Nucleus accumbens (tissue), 56 donors: ENCODE measurements at places on chromosomes 1 and 21.

DNA sequence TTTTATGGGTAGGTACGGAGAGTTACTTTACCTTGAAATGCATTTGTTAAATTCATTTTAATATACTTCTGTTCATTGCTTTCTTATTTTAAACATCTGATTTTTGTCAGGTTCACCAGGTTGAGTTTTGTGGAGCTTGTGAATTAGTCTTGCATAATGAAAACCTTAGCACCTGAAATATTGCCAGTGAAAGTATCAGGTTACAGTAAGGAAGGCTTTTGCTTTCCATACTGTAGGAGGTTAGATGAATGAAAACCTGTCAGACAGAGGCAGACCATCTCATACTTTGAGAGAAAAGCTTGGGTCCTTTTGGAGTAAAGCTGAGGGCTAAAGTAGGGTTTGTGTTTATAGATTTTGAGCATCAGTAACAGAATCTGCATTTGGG lies 34.7 kb downstream of the THRAP3 start:
- no peak for DNase-seq

GRCh38 chr1:44834328-44834727 lies 8.7 kb downstream of the PTCH2 start:
- no peak for DNase-seq

DNA sequence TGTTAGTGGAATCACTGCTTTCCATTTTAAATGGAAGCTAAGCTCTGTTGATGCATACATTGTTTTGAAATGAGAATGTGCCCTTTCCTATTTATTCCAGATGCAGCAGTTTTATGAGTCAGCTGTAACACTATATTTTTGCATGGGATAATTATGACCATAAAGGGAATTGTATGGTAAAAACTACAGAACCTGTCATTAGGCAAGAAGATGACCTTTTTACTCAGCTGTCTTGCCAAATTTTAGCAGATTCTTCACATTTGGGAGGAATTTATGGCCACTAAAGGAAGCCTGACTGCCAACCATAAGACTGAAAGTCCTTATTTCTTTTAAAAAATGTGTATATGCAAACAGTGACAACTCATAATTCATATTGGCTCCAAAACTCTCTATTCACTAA lies 356.3 kb upstream of the PRMT6 start:
- DNase-seq, result no peak

DNA sequence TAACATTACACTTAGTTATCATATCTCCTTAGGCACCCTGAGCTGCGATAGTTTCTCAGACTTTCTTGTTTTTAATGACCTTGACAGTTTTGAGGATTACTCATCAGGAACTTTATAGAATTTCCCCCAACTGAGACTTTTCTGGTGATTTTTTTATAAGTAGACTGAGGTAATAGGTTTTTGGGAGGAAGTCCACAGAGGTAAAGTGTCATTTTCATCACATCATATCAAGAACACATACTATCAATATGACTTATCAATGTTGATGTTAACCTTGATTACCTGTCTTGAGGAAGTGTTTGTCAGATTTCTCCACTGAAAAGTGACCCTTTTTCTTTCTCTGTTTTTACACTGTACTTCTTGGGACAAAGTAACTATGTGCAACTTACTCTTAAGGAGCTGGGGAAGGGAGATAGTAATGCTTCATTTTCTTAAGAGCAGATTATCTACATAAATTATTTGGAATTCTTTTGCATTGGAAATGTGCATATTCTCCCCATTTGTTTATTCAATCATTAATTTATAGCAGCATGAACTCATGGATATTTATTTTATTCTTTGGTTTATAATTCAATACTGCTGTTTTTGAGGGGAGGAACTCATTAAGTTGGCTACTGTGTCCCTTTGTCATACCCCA lies 72.8 kb upstream of the HSD17B7 start:
- no peak for DNase-seq

DNA sequence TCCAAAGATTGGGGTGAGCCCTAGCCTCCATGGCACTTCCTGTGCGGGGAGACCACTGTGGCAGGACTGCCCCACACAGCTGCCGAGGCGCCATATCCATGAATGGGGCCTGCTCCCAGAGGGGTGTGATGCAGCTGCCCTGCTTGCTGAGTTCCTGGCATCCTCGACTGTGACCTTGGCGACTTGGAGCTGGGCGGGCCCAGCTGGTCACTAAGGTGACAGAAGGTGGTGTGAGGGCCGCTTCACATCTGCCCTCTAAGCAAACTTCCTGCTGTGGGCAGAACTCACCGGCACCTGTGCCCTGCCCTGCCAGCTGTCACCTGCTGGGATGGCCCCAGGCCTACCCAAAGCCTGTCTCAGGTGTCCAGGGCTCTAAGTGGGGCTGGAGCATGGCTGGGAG lies 9.0 kb downstream of the TMEM61 start:
- DNase-seq, result no peak

GRCh38 chr1:23777979-23778814 lies at the start of gene PITHD1:
Gene PITHD1, plus strand, starts transcription at chr1:23778418. Its CDS starts 98 bp downstream, at chr1:23778516.
- peak; percentile 71 for DNase-seq

- DNase-seq, result no peak
Measured at GRCh38 chr1:192516776-192517297, 58.7 kb upstream of the RGS1 start.

DNA sequence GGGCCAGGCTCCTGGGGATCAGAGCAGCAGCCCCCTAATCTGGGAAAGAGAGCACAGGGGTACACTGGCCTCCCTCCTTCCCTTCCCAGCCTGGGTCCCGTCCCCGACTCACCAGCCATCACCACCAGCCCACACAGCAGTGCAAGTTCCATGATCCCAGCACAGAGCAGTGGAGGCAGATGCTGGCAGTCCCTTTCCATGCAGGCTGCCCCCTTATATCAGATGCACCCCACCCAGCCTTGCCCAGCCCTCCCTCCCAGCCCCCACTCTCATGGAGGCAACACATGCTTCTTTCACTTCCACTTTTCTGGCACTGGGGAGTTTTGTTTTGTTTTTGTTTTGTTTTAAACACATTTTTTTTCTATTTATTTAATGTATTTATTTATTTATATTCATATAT lies at the start of gene PLA2G2D:
Gene PLA2G2D, minus strand, starts transcription at position 190 of the 400 bp plus-strand sequence. Its CDS starts 38 bp downstream, at position 152.
- DNase-seq, result no peak

DNA sequence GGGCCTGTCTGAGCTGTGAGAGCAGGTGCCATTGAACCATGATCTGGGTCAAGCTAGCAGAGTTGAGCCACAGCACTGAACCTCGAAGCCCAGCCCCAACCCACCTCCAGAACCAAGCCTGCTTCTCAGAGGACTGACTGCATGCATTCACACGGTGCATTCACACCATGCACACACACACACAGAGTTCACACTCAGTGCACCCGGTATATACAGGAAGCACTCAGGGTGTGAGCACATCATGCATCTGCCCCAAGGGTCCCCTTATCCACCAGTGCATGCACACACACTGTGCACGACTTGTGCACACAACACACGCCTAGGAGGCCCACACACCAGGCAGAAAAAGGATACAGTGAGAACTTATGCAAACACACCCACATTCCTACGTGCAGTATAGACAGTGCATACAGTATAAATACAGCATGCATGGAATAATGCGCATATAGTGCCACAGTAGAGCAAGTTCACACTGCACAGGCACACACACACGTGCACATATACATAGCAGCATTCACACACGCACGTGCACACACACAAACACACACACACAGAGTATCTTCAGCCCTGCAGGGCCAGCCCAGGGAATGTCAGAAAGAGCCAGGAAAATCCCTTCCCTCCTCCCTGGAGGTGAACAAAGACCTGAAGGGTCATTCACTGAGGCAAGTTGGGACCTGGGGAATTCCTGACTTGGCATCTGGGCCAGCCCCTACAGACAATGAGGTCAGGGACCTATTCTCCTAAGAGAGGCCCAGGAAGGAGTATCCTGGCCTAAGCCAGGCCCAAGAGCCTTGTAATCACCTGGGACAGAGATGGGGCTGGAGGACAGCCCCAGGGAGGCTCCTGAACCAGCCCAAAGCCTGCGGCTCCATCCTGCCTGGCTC lies 42.1 kb downstream of the CAMK2N1 start:
- no peak for DNase-seq

GRCh38 chr1:160884579-160884978 lies 401 bp downstream of the ITLN1 start:
- DNase-seq, result no peak

GRCh38 chr1:1419813-1420653 lies 1.0 kb downstream of the ANKRD65 start:
- DNase-seq, result no peak

DNA sequence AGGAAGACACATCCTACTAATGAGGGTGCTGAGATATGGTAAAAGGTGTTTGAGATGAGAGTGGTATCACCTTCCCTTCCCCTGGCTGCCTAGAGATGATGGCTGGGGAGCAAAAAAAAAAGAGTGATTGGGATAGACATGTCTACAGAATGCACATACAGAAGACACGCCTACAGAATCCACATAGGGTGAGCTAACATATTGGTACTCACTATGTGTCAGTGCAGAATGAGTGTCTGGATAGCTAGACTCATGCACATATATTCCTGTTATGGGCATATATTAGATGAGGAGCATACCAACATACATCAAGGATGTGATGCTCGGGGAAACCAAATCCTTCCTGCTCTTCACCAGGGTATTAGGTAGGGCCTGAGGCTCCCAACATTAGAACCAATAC lies 16.2 kb downstream of the CD34 start:
- DNase-seq, result no peak

GRCh38 chr1:61839679-61840078 lies 97.4 kb downstream of the PATJ start:
- no peak for DNase-seq

DNA sequence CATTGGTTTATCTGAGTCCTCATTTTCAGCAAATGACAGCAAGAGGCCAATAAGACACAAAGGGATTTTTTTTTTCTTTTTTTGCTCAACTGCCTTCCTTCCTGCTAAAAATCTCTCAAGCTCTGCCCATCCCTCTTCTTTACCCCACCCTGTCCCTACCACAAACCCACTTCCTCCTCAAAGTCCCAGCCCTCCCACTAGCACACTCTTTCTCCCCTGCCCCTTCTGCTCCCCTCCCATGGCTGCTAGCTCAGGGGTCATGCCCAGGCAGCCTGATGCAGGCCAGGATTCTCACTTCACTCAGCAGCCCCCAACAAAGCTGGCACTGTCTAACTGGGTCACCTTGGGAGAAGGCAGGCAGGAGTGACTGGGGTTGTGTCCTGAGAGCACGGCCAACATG lies 28.8 kb upstream of the PPP2R5A start:
- DNase-seq, result no peak

- no peak for DNase-seq
Measured at GRCh38 chr21:43967981-43968380, 44.1 kb upstream of the TRAPPC10 start.

- no peak for DNase-seq
Measured at GRCh38 chr1:110113551-110113950, 1.3 kb downstream of the UBL4B start.

- DNase-seq, result no peak
Measured at GRCh38 chr1:9860887-9861286, 37.1 kb upstream of the CLSTN1 start.

DNA sequence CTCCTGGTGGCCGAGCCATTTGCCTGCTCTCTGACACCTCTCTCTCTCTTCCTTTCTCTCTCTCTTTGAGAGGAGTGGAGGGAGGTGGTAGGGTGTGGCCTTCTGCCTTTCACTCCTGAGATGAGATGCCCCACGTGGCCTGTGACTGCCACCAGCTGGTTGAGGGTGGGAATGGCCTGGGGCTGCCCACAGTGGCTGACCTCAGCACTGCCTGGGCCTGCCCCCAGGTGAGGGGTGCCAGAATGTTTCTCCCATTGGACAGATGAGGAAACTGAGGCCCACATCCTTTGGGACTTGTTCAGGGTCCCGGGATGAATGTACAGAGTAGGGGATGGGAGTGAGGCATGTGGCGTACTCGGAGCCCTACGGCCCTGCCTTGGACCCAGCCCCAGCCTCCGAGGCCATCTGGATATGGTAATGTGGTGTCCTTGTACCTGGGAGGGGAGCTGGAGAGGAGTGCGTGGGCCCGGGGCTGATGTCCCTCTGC lies 12.7 kb upstream of the C1orf167 start:
- no peak for DNase-seq

GRCh38 chr21:30839304-30839703 lies 9.7 kb upstream of the KRTAP7-1 start:
- DNase-seq, result no peak

- DNase-seq, result no peak
Measured at GRCh38 chr1:151692226-151692625, 24.4 kb downstream of the CELF3 start.

- no peak for DNase-seq
Measured at GRCh38 chr1:211929683-211930082, 99.1 kb upstream of the LPGAT1 start.

- no peak for DNase-seq
Measured at GRCh38 chr1:234955107-234955731, 173.4 kb downstream of the TOMM20 start.

DNA sequence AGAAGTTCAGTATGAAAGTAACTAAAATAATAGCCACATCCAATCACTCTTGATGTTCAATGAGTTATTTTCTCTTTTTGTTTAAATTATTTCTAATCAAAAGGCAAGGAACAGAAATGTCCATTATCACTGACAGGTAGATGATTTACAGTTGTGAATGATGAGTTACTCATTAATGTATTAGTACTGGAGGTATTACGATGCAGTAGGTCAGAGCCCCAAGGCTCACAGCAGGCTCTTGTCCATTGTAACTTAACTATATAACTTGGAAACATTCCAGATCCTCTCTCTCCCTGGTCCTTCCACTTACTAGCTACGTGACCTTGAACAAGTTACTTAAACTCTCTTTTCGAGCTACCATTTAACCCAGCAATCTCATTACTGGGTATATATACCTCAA lies 39.5 kb downstream of the CRB1 start:
- no peak for DNase-seq

GRCh38 chr21:16040601-16041000 lies 310.8 kb downstream of the USP25 start:
- no peak for DNase-seq

- peak; percentile 9 for DNase-seq
Measured at GRCh38 chr1:154546264-154547063, 12.0 kb downstream of the UBE2Q1 start.

DNA sequence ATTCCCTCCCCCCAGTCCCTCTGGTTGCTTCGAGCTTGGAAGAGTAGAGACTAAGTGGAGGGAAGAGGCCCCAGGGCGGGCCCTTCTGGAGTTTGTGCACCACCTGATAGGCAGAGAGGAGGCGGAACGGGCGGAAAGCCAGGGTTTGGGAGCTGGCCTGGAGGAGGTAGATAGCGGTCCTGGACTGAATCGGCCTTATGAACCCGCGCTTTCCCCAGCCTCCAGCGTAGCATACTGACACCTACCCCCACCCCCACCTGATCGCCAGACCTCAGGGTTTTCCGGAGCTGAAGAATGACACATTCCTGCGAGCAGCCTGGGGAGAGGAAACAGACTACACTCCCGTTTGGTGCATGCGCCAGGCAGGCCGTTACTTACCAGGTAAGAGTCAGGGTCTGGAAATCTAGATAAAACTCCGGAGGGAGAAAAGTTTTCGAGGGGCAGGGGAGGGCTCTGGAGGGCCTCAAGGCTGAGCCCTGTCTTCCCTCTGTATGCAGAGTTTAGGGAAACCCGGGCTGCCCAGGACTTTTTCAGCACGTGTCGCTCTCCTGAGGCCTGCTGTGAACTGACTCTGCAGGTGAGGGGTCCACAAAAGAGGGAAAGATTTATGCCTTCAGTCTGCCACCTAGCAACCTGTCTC lies 705 bp downstream of the UROD start:
- peak; percentile 30 for DNase-seq

- no peak for DNase-seq
Measured at GRCh38 chr1:94321662-94322061, 84.3 kb upstream of the ARHGAP29 start.

- DNase-seq, result no peak
Measured at GRCh38 chr1:230749150-230749549, 2.0 kb downstream of the CAPN9 start.

GRCh38 chr1:114330451-114330983 lies 176.8 kb upstream of the SYT6 start:
- DNase-seq, result no peak
